ENCODE measurements at places on chromosomes 13 and 19.

DNA sequence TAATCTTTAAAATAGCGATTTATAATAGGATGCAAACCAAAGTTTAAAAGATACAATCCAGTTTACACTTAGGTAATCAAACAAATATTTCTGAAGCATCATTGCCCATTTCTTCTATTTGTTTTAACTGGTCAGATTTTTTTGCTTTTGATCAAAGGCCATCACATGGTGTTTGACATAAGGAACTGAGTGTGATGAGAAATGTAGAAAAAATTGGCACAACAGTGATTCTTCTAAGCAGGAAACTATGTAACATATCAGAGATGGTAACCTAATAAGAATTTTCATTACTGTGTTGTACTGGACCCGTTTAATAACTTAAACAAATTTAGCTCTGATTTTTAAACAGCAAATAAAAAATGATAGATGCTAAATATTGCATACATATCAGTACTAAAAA is 644.7 kb upstream of the KLF12 start:
- DNase-seq = no peak

GRCh38 chr13:113897161-113897560 is 33.3 kb upstream of the GAS6 start:
- no peak for DNase-seq

DNA sequence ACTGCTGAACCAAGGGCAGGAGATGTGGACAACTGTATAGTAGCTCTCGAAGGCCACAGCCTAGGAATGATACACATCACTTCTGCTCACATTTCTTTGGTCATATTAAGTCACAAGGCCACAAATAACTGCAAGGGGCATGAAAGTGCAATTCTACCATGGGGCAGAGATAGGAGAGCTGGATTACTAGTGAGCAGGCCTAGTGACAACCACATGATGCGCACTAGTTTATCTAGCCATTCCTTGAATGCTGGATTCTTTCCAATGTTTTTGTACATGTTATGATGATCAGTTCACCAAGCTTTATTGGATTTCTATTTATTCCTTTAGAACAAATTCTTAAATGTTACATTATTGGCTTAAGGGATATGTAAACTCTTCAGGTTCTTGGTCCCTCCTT is 100.7 kb downstream of the MIPEP start:
- DNase-seq = no peak

- DNase-seq = no peak
Observed at GRCh38 chr19:13004273-13004672, 9.0 kb downstream of the NFIX start.

- no peak for DNase-seq
Observed at GRCh38 chr13:48249018-48249417, 16.0 kb downstream of the ITM2B start.

Measured in CD4-positive, alpha-beta T cell treated with Interleukin-10 for 1 hour (primary cell).